Thoracic aorta (tissue), 2 donors: ENCODE measurements at places on chromosomes 11 and 22.

- DNase-seq: no peak
Observed at GRCh38 chr11:465896-466530, 15.9 kb downstream of the PTDSS2 start.

GRCh38 chr11:43751726-43752125, 71.2 kb downstream of the HSD17B12 start:
- no peak for DNase-seq

DNA sequence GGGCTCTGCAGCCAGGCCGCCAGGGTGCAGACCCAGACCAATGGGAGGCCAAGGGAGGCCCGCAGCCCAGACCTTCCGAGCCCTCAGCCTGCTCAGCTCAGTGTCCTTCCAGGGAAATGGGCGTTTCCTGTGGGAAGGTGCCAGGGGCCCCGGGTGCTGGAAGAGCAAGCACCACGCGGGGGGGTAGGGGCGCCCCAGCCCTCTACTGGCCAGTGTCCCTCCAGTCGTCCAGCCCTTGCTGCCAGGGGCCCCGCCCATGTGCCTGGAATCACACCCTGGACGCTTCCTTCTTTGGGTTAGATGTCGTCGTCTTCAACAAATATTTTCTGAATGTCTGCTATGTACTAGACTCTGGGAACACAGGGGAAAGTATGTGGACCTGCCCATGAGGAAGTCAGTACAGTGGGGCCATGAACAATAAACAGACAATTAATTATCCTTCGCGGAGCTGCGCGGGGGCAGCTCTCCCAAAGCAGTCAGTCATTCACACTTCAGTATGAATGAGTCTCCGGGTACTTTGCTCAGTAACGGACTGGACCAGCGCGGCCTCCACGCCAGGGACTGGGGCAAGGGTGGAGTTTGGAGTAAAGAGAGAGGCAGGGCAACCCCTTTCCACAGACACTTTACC, 60.2 kb downstream of the CDKN1C start:
- DNase-seq: peak; percentile 25

DNA sequence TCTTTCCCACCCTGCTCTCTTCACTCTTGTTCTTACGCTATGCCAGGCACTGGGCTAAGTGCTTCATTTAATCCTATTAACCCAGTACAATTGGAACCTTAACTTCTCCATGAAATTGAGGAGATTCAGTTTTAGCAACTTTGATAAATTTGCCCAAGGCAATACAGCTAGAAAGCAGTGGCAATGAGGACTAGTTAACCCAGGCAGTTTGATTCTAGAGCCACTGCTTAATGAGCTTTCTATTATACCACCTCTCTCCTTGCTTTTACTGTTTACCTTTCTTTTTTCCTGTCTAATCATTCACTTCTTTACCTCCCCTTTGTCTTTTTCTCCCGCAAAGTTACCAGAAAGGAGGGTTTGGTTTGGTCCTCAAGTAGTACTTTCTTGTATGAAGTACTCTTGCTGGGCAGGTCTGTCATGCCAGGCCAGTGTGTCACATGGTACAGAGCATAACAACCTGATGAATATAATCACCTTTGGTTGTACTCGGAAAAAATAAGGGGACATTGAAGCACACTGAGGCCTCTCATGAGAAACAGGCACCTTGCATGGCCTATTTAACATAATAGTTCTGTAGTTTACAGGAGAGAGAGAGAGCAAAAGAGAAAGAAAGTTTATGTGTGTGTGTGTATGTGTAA, 70.6 kb downstream of the PDHX start:
- DNase-seq: no peak

DNA sequence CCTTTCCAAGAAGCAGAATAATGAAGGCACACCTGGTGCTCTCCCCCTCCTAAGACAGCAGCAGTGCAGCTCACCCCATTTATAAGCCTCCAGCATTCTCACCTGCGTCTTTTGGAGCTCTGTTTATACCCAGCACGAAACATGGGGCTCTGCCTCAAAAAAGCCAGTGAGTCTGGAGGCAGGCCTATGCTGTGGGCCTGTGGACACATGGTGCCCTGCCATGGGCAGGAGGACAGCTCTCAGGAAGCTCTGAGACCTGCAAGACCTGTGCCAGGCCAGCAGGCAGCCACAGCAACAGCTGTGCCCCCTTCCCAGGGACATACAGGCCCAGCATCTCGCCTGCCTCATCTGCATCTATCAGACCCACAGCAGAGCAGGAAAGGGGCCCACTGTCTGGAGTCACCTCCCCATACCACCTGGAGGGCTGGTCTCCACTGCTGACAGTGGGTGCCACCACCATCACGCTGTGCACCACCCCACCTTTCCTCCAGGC, 64.2 kb downstream of the DGCR2 start:
- DNase-seq: no peak

- DNase-seq: no peak
Observed at GRCh38 chr11:107777110-107777509, 65.3 kb upstream of the SLN start.

GRCh38 chr11:120293038-120293800, 31.9 kb upstream of the TLCD5 start:
- DNase-seq: no peak

GRCh38 chr11:118740892-118741291, 50.1 kb downstream of the DDX6 start:
- DNase-seq: no peak

- DNase-seq: no peak
Observed at GRCh38 chr22:43128928-43129424, 14.2 kb downstream of the MCAT start.

- no peak for DNase-seq
Observed at GRCh38 chr11:118147502-118147901, 5.1 kb downstream of the SCN4B start.

GRCh38 chr22:50007057-50007511, 5.5 kb downstream of the IL17REL start:
- DNase-seq: no peak

GRCh38 chr22:20819471-20819870, 39.1 kb downstream of the PI4KA start:
- no peak for DNase-seq

- no peak for DNase-seq
Observed at GRCh38 chr11:94776351-94777321, 8.5 kb downstream of the AMOTL1 start.

- no peak for DNase-seq
Observed at GRCh38 chr11:66467034-66467659, 442 bp downstream of the PELI3 start.

- DNase-seq: no peak
Observed at GRCh38 chr22:42152661-42153270, 22.2 kb upstream of the CYP2D6 start.

DNA sequence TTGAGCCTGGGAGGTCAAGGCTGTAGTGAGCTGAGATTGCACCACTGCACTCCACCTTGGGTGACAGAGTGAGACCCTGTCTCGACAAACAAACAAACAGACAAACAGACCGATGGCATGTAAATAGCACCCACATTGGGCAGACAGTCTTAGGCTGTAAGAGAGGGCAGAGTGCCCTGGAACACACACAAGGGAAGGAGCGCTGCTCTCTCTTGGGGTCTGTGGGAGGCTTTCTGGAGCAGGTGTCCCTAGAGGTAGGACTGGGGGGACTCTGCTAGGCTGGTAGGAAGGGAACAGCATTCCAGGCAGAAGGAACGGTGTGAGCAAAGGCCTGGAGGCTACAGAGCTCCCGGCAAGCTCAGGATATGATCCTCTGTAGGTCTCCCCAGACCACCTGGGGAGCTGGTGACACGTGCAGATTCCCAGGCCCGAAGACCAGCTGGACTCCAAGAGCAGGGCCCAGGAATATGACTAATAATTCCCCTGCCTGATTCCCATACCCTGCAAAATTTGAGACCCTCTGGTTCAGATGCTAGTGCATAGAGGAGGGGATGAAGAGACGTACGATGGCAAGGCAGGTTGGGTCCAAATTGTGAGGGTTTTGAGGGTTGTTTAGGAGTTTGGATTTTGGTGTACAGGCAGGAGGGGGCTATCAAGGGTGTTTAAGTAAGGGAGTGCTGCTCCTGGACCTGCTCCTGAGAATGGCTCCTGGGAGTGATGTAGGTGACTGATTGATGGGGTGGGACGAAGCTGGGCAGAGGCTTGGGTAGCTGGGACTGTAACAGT, 11.6 kb downstream of the SMIM38 start:
- DNase-seq: no peak

GRCh38 chr11:20501971-20502370, 97.4 kb upstream of the SLC6A5 start:
- DNase-seq: no peak

DNA sequence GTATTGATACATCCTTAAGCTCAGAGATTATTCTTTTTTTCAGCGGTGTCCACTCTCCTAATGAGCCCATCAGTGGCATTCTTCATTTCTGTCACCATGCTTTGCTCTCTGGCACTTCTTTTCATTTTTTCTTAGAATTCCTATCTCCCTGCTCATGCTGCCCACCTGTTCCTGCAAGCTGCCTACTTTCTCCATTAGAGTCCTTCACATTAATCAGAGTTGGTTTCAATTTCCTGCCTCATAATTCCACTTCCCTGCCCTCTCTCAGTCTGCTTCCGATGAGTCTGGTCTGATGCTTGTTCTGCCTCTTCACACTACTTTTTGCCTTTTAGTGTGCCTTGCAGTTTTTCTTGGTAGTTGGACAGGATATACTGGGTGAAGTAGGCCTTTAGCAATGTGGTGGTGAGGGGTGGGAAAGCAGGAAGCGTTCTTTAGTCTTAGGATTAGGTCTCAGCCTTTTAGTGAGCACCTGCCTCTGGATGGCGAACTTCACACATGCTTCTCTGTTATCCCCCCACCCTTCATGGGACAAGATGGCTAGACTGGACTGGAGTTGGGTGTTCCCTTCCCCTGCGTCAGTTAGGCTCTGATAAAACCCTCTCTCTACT, 53.6 kb downstream of the CECR2 start:
- DNase-seq: no peak

DNA sequence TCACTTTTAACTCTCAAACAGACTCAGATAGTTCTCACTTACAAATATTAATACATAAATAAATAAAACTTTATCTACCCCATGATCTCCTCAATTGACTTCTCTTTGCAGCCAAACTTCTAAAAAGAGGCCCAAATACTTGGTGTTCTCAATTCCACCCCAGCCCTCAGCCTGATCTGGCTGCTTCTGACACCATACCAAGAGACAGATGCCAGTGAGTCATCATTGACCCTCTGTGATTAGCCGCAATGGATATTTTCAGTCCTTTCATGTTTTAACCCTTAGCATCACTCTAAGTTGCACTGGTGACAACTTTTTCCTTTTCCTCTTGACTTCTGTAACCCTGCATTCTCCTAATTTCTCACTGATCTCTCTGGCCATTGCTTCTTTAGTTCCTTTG, 184.1 kb upstream of the ARHGAP20 start:
- DNase-seq: no peak

DNA sequence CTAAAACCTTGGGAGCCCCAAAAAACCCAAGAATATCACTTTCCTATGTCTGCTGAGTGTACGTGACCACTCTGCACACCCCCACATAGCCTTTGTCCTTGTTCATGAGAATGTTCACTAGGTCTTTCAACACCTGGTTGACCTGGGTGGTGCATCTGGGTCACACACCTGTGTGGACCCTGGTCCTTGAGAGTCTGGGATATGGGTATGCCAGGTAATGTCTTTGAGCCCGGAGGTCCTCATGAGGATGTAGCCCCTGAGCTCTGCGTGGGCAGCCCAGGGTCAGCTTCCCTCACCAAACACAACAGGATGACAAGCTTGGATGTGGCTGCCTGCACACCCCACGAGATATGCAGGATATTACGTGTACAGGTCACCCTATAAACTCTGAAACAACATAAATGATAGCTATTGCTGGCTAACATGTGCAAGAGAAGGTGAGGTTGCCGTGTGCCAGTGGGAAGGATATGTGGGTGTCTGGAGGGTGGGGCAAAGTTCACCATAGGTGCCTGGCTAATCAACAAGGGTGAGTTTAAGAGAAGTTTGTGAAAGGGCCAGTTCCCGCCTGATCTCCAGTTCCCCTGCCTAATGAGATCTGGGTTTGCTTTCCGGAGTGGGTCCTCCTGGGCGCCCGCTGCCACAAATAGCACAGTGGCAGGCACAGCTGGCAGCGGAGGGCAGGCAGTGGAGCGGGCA, 1.4 kb upstream of the PPARA start:
- DNase-seq: no peak

- DNase-seq: no peak
Observed at GRCh38 chr11:46918788-46919513, 601 bp upstream of the LRP4 start.

DNA sequence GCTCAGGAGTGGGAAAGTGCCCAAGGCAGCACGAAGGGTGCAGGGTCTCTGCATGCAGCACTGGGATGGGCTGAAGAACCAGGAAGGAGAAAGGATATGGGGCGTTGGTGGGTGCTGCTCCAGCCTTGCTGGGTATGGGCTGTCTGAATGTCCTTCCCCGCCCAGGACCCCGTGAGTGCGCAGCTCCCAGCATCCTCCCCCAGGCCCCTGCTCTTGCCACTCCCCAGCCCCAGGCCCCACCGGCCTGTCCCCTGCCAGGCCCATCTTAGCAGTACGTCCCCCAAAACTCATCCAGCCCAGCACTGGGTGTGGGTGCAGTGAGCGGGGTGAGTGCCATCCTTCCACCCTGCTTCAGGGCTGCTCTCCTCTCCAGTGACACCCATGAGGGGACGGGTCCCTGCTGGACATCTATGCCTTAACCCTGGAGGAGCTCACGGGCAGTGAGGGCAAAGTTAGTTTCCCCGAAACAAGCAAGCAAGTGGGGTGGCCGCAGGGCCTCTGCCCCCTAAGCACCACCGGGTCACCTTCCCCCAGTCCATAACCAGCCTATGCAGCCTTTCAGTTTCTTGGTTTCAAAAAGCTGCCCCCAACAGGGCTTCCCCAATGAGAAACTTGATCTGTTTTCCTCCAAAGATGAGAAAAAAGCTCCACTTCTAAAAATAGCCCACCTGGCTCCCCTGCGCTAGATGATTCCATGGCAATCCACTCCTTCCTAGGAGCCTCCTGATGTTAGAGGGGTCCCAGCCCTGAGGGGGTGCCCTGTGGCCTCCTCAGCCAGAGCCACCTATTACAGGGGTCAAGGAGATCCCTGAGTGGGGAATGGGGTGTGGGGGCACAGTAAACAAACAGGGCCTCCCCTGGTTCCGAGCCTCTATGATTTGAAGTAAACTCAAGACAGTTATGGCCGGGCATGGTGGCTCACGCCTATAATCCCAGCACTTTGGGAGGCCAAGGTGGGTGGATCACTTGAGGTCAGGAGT, 103.8 kb downstream of the MORC2 start:
- DNase-seq: no peak

DNA sequence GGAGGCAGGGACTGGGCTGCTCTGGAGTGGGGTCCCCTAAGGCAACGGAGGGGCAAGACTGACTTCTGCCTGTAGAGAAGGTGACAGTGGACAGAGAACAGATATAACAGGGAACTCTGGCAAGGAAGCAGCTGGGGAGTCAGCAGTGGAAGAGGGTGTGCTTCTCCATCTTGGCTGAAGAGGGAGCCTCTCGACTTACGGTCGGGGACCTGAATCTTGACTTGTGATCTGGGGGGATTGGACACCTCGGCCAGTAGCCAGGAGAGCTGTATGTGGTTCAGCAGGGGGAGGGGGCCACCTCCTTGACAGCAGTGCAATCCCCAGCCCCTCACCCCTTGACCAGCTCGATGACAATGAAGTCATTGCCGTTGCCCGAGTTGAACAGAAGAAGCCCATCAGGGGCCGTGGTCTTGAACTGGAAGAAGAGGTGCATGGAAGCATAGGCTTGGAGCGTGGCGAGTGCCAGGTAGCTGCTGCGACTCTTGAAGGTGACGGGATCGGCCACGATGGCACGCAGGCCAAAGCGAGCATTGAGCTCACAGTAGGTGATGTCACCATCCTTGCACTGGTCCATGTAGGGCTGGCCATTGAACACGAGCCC, 60.0 kb downstream of the SLC22A12 start:
- no peak for DNase-seq
